ENCODE measurements at places on chromosomes 16 and 17.

DNA sequence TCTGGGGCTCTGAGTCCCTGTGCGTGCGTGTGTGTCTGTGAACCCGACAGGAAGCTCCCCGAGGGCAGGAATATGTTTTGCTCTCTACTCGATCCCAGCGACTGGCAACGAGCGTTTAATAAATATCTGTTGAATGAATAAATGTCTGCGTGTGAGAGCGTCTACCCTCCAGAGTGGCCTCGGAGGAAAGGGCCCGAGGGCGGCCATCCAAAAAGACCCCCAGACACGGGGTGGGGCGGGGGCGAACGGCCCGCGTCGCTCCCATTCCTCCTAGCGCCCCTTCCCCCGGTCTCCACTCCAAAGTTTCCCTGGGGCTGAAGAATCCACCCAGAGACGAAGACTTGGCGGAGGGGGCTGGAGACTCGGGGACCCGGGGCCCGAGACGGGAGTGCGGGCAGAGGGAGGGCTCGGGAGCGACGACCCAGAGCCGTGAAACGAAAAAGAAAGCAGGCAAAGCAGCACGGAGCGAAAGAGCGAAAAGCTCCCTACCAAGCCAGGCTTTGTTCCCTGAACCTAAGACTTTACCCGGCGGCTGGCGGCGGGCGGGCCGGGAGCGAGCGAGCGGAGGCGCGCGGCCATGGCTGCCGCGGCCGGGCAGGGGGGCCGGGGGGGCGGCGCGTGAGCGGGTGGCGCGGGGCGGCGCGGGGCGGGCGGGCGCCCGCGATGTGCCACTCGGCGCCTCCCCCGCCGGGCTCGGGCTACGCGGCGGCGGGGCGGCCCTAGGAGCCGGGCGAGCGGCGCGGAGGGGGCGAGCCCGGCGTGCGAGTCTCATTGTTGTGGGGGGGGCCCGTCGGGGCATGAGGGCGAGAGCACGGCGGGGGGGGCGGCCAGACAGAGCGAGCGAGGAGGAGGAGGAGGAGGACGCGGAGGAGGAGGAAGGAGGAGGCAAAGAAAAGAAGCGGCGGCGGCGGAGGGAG lies at the start of gene MLLT6:
MLLT6 (plus strand) TSS at position 668 of the 917 bp plus-strand sequence. CDS start 360 bp downstream, outside the sequence.
- peak; percentile 89 for DNase-seq

GRCh38 chr16:29310852-29311314 lies 95.6 kb downstream of the NPIPB11 start:
- DNase-seq, result peak; percentile 71

GRCh38 chr16:23858542-23858941 lies 22.8 kb downstream of the PRKCB start:
- DNase-seq, result no peak

- no peak for DNase-seq
Measured at GRCh38 chr17:43092901-43093300, 32.3 kb downstream of the BRCA1 start.

DNA sequence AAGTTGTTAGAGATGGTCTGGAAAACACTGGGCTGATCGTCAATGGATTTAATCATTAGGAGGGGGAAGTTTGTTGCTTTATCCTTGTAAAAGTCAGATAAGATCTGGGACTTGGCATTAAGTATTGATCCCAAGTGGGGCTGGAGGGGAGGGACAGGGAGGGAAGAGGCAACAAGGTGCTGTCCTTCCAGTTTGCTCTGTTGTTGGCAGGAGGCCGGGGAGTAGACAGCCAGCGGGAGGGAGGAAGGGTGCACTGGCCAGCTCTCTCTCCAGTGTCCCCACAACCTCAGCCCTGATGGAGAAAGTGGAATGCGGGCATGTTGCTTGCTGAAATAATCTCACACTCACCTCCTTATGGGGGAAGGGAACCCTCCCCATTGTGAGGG lies 210.2 kb downstream of the CCDC182 start:
- no peak for DNase-seq

DNA sequence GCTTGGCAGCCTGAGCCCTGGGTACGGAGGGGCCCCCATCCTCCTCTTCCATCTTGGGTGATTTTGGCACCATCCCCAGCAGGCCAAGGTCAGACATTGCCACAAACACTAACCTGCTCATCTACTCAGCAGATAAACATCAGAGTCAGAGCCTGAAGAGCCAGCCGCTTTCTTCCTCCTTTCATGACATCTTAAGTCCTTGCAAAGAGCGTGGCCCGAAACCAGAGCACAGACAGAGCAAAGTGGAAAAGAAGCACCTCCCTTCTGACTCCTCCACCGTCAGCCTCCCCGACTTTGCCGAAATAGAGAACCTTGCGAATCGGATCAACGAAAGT lies 60.4 kb upstream of the RPH3AL start:
- DNase-seq, result no peak

DNA sequence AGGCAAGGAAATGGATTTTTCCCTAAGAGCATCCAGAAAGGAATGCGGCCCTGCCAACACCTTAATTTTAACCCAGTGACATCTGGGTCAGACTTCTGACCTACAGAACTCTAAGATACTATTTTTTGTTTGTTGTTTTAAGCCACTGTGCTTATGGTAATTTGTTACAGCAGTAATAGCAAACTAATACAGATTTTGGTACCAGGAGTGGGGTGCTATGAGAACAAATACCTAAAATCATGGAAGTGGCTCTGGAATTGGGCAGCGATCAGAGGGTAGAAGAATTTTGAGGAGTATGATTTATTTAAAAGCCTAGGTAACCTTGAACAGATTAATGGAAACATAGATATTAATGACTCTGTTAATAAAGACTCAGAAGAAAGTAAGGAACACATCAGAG lies 208.2 kb downstream of the ZNF423 start:
- no peak for DNase-seq

DNA sequence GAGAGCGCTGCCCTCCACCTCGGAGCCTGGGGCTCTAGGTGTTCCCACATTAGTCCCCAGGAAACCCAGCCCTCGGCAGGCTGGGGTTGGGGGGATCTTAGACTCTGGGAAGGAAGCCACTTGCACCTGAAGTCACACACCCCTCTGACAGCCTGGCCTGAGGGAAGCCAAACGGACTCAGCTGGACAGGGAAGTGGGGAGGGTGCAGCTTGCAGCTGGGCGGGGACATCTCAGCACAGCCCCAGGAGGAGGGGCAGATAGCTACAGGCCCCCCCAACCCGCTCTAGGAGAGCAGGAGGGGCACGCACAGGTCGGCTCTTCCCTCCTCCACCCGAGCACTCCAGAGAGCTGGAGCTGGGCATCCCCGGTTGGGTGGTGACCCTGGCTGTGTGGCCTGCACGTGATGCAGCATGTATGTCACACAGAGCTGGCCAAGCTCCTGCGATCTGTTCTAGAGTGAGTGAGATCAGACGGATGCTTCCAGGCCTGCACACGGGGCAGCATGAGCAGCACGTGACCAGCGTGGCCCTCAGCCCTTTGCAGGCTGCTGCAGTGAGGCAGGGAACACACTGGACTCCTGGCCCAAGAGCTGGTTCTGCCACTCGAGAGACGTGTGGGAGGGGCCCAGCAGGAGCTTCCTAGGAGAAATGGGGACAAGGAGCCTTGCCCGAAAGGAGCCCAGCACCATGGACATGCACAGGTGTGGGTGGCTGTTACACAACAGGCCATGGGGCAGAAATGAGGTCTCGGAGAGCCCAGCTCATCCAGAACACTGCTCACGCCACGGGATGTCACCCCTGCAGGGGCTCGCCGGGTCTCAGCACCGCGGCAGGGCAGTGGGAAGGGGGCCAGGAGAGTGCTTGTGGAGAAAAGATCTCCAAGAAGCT lies 15.4 kb downstream of the KIFC3 start:
- peak; percentile 85 for DNase-seq

DNA sequence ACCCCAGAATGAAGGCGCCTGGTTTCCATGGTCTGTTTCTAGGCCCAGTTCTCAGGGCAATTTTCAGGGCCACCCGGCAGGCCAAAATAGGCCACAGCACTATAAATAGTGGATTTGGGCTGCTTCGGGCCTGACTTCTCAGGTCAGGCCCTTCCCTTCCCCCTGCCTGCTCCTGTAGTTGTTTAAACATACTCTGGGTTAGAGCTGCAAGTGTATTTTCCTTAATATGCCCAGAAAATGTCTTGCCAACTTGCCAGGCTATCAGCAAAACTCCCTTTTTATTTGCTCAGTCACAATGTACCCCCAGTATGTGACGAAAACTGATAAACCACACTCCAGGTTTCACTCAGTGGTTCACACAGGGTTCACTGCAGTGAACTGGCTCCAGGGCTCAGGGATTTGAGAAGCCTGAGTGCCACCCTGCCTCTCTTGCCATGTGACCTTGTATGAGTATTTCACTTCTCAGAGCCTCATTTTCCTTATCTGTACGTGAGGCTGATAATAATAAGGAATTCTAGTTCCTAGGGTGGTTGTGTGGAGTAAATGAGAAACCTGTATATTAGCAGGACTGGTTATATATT lies 76.5 kb downstream of the GPRC5B start:
- no peak for DNase-seq

DNA sequence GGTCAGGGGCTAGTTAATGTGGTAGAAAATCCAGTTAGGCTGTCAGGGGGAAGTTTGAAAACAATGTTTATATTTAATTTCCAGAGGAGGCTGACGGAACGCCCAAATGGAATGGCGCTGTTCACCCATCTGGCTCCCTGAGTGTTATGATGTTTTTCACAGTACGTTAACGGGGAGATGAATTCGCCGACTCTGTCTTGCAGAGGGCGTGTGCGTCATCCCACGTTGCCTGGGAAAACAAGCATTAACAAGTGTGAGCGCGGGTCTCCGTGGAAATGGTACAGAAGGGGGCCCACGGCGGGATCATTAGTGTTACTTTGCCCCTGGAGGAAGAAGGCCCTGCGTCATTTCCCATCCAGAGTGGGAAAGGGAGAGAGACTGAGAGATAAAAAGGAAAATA lies 29.6 kb downstream of the RGS9 start:
- no peak for DNase-seq

DNA sequence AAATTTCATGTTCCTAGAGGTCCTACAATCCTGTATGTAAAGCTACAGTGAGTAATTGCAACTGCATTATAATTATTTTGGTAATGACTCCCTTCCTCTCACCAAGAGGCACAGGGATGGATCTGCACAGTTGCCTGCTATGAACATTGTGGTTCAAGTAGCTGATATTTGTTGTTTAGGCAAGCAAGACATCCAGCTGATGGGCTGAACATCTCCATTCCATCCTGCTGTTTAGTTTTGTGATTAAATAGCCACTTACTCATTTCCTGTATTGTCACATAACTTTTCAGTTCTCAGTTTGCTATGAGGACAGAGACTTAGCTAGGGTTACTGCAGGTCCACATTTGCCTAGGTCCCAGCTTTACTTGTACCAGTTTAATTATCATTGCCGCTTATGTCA lies 181.2 kb upstream of the TBX2 start:
- no peak for DNase-seq

- DNase-seq, result no peak
Measured at GRCh38 chr16:4450430-4450829, 24.0 kb downstream of the NMRAL1 start.

GRCh38 chr16:81967358-81967757 lies 43.9 kb downstream of the SDR42E1 start:
- DNase-seq, result no peak

DNA sequence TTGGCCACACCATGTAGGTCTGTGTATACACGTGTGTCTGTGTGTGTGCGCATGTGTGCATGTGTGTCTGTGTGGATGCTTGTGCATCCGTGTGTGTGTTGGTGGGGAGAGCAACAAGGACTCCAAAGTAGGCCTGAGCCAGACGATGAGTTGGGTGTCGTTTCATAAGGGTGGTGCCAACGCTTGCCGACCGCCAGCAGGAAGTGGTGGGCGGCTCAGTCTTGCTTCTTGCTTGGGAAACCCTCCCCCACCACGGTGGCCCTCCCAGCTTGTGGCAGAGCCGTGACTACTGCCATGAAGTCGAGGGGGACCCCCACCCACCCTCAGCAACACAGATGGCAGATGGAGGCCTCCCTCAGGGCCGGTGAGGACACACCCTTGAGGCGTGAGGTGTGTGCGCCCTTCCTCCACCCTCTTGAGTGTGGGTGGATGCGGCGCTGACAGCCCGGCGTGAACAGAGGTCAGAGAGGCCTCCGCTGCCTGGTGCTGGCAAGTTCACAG lies 17.5 kb downstream of the SBK1 start:
- peak; percentile 59 for DNase-seq

DNA sequence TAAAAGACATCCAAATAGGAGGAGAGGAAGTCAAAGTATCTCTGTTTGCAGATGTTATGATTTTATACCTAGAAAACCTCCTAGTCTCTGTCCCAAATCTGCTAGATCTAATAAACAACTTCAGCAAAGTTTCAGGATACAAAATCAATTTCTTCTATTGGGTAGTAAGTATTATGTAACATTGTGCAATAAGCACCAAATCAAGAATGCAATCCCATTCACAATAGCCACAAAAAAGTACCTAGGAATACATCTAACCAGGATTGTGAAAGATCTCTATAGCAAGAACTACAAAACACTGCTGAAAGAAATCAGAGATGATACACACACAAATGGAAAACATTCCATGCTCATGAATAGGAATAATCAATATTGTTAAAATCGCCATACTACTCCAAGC lies 13.0 kb downstream of the NLRP1 start:
- no peak for DNase-seq

- no peak for DNase-seq
Measured at GRCh38 chr16:7397901-7398300, 65.3 kb downstream of the RBFOX1 start.

DNA sequence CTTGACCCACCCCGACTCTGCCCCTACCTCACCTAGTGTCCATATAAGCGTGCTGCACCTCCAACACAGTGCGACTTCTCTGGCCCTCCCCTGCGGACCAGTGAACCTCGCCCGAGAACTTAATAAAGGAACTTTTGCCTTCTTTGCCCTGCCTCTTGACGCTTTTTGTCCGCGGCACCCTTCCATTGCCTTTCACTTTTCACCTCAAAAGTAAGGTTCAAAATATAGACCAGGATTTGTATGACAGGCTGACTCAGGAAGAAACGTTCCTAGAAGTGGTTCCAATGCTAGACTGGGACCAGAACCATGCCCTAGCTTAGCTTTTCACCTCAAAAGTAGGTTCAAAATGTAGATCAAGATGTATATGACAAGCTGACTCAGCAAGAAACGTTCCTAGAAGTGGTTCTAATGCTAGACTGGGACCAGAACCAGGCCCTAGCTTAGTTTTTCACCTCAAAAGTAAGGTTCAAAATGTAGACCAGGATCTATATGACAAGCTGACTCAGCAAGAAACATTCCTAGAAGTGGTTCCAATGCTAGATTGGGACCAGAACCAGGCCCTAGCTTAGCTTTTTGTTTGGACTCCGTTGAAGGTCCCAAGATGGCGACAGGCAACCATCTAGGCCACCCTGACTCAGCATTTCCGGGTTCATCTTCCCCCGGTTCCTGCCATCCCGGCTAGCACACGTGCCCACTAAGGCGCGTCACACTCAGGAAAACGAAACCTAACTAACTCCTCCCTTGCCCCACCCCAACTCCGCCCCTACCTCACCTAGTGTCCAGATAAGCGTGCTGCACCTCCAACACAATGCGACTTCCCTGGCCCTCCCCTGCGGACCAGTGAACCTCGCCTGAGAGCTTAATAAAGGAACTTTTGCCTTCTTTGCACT lies 51.0 kb upstream of the TMEM97 start:
- no peak for DNase-seq

GRCh38 chr16:51941412-51941811 lies 605.5 kb downstream of the TOX3 start:
- no peak for DNase-seq
